ENCODE measurements at places on chromosomes 5 and 9. TPM values are rescaled to one million over a fixed set of nuclear protein-coding genes. Genes with fewer than 3 reads are reported as not detected.

Gene ADAMTSL1
- total RNA-seq, result 18.4 TPM

GRCh38 chr5:130104895-130105688, 200.8 kb downstream of the CHSY3 start:
- H3K4me3 ChIP-seq, result no peak overlapping the region
- H3K4me1 ChIP-seq, result no peaks in the 10 kb centered on the region
- no peak overlapping the region for H3K27ac ChIP-seq
- H3K27me3 ChIP-seq, result no peaks in the 10 kb centered on the region
- no peaks in the 10 kb centered on the region for H3K36me3 ChIP-seq

DNA sequence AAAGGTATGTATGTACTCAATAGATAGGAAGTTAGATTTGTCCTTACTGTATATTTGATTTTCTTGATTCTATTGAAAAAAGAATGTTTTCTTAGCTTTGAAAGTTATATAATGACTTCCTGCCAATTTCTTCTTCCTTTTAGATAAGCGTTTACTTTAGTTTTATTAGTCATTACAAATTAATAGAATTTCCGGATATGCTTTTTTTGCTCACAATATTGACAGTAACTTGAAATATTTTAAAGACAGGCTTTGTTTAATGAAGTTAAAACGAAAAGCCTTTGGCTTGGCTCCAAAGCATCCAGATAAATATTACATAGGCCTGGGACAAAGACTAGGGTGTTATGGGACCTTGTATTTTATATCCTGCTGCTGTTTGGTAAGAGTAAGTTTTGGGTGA, 49.5 kb downstream of the CWC27 start:
- no peaks in the 10 kb centered on the region for H3K36me3 ChIP-seq
- peaks cover 31% of the 10 kb centered on the region for H3K4me1 ChIP-seq
- no peaks in the 10 kb centered on the region for H3K27me3 ChIP-seq
- DNase-seq, result peak; percentile 66
- no peak overlapping the region for H3K27ac ChIP-seq

Gene LCN1
- total RNA-seq, result not detected

Gene PDGFRB
- 1.0 TPM for total RNA-seq

Gene FAM240B
- not detected for total RNA-seq

Gene MTX3
- total RNA-seq, result 8.3 TPM

- no peak overlapping the region for H3K27ac ChIP-seq
- no peaks in the 10 kb centered on the region for H3K27me3 ChIP-seq
- DNase-seq, result no peak
- no peak overlapping the region for H3K4me3 ChIP-seq
Measured at GRCh38 chr5:168903061-168903460, 323.9 kb upstream of the PANK3 start.

DNA sequence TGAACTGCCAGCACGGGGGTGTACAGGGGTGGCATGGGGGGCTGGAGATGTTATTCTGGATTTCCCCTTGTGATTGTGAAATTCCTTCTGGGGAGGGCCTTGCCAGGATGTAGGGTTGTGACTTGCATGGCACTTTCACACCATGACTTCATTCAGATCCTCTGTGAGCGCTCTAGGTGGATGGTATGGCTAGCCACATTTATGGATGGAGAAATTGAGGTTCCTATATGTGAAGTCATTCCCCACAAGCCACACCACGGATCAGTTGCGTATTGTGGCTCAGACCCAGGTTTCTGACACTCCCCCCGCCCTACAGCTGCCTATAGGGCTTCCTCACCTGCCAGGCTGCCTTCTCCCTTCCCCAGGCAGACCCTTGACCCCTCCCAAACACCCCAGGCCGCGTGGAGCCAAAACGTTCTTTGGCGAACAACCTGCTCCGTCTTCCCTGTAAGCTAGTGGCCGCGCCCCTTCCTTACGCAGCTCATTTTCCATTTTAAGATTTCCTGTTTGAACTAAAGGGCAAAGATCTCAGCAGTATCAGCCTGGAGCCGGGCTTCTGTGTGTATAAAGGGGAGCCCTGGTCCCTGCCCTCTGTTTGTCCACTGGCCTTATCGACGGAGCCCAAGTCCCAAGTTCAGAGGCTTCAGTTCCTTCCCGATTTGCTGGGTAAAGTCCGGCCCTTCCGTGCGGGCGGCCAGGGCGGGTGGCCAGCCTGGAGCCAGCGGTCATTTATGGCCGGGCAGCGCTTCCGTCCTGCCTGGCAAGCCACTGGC, 97.8 kb upstream of the KLF4 start:
- peaks cover 12% of the 10 kb centered on the region for H3K4me1 ChIP-seq
- peak overlapping the region; percentile 58 for H3K27ac ChIP-seq
- peak overlapping the region; percentile 38 for H3K4me3 ChIP-seq
